ENCODE measurements at places on chromosomes 1 and 21.

DNA sequence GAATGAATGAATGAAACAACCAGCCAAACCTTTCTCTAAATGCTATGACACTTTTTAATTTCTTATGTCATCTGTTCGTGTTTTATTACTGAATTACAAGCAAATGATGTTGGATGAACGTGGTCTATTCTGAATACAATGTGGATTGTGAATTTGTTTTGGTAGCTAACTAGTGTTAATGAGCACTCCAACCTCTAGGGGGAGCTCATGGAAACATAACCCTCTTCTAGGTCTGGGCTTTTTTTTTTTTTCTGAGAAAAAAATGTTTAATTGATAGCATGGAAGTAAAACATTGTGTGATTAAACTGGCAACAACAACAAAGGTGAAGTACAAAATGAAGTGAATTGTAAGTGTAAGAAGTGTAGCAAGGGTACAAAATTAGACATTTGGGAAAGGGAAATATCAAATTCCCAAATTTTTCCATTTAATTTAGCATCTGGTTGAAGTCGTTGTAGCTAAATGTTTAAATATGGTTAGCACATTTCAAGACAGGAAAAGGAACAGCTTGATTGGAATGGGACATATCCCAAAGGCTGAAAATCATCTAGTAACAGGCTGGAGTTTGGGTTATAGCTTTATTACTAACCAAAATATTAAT is 42.6 kb upstream of the PTGS2 start:
- peak; percentile 28 for DNase-seq

DNA sequence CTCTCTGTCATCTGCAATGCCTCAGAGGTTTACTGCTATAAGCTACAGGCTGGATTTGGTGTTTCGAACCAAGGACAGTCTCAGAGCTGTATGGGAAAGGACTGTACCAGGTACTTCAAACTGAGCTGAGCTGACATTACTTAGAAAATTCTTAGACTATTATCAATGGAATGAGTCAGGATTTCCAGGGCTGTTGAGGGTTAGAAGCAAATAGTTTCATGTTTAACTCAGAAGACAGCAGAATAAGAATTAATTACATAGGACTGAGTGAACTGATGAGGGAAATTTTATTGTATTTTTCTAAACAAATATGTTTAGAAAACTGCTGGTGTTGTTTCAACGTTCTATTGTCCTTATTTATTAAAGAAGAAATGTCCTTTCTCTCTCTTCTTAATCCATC is 74.3 kb upstream of the CAPZB start:
- peak; percentile 69 for DNase-seq

DNA sequence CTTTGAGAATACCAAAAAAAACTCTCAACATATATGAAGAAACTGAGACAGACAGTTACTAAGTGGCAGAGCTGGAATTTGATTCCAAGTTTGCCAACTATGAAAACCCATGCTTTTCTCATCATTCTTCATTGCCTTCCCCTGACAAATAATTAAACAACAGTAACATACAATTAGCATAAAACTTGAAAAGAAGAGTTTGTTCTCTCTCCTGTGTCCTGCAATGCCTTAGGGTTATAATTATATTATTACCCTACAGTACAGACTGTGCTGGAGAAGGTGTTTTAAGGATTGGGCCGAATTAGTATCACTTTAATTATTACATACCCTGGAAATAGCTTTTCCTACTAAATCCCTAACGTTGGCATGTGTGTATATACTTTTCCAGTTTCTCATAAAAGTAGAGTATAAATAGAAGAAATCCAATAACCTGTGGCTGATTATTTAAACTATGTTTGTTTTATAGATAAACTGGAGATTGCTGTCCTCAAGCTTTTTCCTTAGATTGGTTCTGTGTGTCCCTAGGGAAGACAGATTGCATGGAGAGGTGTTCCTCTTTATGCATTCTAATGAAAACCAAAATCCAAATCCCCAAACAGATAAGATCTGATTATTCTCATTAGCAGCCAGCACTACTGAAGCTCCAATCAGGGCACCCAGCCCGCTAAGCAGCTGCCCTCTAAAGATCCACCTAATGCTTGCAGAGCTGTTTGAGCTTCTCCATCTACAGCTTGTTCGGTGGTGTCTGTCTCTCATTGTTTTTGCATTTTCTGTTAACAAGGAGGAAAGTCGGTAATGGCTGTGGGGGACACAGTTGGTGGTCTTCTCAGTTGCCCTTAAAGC is 156.3 kb downstream of the TM2D1 start:
- no peak for DNase-seq

GRCh38 chr21:42165901-42166300 is 53.0 kb upstream of the ABCG1 start:
- DNase-seq, result no peak

DNA sequence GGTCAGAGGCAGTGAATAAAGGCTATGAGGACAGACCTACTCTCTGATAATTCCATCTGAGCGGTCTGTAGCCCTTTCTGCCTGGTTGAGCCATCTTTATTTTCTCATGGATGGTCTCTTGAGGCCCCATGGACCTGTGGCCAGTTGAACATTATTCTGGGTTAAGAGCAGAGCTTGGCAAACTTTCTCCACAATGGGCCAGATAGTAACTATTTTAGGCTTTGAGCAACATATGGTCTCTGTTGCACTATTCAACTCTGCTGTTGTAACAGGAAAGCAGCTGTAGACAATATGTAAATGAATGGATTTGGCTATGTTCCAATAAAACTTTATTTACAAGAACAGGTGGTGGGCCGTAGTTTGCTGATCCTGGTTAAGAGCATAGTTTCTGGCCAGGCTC is 62.7 kb downstream of the KAZN start:
- no peak for DNase-seq

DNA sequence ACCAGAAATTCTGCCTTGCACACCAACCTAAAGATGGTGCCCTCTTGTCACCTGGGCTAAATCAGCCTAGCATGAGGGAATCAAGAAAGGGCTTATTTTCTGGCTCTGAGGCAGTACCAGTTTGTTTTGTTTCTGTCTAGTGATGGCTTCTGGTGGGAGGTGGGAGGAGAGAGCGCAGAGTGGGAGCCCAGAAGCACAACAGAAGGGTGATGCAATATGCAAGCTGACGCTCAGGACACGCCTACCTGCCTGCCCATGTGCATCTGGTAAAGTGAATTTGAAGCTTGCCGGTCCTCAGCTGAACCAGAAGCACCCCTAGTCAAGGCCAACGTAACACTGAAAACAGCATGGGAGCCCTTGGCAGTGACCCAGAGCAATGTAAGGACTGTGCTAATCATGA is 138.4 kb upstream of the TIAM1 start:
- no peak for DNase-seq

DNA sequence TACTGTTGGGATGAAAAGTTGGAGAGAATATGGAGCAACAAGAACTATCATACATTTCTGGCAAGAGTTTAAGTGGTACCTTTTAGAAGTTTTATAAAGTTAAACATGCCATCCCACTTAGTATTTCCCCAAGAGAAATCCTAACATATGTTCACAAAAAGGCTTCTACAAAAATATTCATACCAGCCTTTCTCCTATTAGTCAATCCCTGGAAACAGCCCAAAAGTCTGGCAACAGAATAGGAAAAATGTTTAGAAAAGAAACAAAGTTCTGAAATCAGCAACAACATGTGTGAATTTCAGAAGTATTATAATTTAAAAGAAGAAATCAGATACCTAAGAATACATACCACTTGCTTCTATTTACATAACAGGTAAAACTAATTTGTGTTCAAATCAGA is 271.0 kb downstream of the DSCAM start:
- DNase-seq, result no peak

- DNase-seq, result no peak
Observed at GRCh38 chr1:60113028-60113427, 39.5 kb upstream of the C1orf87 start.

- no peak for DNase-seq
Observed at GRCh38 chr1:54109129-54110090, 43.4 kb downstream of the CDCP2 start.

- DNase-seq, result peak; percentile 58
Observed at GRCh38 chr1:47870946-47871676, 126.1 kb downstream of the TRABD2B start.

GRCh38 chr1:87089070-87089736 is 174.8 kb downstream of the HS2ST1 start:
- peak; percentile 9 for DNase-seq

- DNase-seq, result no peak
Observed at GRCh38 chr1:184859381-184860105, 104.9 kb upstream of the EDEM3 start.

GRCh38 chr1:198829944-198830343 is 191.1 kb downstream of the PTPRC start:
- peak; percentile 61 for DNase-seq
